Activated T-cell treated with anti-CD3 and anti-CD28 coated beads, Interleukin-2, amount 50 U/mL, for 72 hours (primary cell): ENCODE measurements at places on chromosomes 16 and 17. TPM values are rescaled to one million over a fixed set of nuclear protein-coding genes. Genes with fewer than 3 reads are reported as not detected.

- DNase-seq: no peak
Measured at GRCh38 chr16:66568355-66568754, 2.1 kb downstream of the CMTM1 start.

DNA sequence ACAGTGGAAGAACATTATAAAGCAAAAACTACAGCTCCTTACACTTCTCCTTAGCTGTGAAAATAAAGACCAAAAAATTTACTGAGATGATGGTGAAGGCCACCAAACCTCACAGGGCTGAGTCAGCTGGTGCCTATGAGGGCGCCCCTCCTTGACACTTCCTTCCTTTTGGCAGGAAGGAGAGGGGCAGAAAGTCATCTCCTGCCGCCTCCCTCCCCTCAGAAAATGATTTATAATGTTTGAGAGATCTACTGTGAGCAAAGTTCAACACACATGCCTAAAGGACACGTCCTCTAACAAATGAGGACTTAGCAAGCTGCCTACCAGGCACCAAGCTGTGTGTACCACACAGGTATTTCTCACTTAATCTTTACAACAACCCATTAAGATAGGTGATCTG is 245.7 kb downstream of the PRKCA start:
- peak; percentile 71 for DNase-seq

Gene TTLL6
- total RNA-seq: not detected

GRCh38 chr16:70570967-70571570 is 47.5 kb downstream of the SF3B3 start:
- no peak for DNase-seq

DNA sequence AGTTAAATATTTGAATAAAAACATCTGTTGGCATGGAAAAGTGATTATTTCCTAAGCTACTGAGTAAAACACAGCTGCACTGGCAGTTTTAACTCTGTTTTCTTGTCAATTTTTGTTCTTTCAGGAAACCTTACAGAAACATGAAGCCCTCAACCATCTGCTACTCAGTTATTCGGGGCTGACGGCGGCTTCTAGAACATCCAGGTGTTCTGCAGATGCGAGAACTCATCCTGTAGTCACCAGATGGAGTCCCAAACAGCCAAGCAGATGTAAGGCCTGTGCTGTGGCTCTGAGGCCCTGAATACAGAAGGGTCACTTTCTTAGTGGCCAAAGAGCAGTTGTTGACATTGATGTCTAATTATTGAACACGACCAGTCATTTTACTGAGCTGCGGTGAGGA is 15.5 kb downstream of the ARSG start:
- no peak for DNase-seq

Gene TAT
- not detected for total RNA-seq

Gene SPATA32
- 1.4 TPM for total RNA-seq

- DNase-seq: no peak
Measured at GRCh38 chr17:4691686-4692085, 12.3 kb downstream of the PELP1 start.

- no peak for DNase-seq
Measured at GRCh38 chr16:80837533-80838147, 33.2 kb upstream of the CDYL2 start.

GRCh38 chr16:84607061-84607460 is 10.8 kb downstream of the COTL1 start:
- no peak for DNase-seq
